ENCODE measurements at places on chromosomes 13 and 19.

GRCh38 chr13:51645154-51645650 lies 60.9 kb downstream of the WDFY2 start:
- no peak for DNase-seq

DNA sequence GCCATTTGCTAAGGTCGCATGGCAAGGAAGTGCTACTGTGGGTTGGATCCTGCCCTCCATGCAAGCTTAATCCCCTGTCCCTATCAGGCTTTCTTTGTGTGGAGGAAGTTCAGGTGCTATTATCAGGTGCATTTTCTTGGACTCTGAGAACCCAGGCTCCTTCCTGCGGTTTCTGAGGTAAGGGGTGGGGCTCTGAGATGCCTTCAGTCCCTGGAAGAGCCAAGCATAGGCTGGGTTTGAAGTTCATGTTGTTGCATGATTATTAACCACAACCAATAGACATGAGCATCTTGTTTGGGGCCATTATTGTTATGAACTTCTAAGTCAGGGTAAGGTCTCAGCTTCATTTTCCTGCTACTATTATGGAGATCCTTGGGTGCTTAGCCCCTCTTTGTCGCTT lies 109.5 kb downstream of the NALCN start:
- DNase-seq, result no peak

DNA sequence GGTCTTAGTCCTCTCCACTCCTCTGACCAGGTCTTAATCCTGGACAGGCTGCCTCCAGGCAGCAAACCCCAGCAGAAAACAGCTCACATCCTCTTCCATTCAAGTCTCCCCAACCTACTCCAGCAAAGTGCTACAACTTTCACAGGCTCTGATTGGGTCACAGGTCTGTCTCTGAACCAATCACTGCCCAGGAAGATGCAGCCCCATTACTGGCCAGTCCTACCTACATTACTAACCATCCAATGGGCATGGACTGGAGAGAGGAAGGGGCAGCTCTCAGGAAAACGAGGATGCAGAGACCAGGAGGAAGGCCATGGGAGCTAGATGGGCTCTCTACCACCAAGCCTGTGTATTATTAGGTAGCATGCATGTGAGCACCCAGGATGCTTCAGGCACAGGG lies 12.2 kb downstream of the MED26 start:
- no peak for DNase-seq

DNA sequence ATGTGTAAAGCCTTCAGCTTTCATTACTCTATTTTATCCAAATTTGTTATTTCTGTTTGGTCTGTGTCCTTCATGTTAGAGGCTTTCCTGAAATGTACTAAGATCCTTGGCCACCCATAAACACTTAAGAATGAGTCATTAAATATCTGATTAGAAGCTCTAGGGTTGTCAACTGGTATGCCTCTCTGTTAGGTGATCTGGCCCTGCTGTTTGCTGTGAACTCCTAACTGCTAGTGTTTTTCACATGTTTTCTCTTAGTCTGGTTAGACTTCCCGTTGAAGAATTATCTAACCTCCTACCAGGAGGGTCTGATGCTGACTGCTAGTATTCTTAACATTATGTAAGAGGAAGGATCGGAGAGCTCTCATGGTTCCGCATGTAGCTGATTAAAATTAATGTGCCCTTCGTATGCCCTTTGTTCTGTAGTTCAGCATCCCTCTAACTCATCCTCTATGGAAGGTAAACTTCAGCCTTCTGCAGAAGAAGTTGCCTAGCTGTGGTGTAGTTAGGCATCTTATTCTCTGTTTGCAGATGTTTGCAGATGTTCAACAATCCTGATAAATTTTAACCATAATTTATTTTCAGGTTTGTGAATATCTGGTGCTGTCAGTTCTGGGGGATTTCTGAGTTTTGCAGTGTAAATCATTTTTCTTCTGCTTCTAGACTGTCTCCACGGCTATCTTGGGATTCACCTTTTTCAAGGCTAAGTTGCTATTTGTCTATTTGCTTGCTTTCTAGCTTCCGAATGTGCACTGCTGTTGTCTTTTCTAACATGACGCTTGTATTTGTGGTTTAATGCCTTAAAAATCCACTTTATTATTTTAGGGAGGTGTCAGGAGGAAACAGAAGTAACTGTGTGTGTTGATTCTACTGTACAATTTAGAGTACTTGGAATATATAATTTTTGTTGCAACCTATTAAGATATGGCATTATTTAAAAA lies 207.2 kb upstream of the SPRY2 start:
- no peak for DNase-seq

Measured in nucleus accumbens (tissue), 56 donors.